ENCODE measurements at places on chromosomes 5 and 9. TPM values are rescaled to one million over a fixed set of nuclear protein-coding genes. Genes with fewer than 3 reads are reported as not detected.

Gene GMCL2
- not detected for total RNA-seq

Gene TPM2
- total RNA-seq, result 2,023 TPM

GRCh38 chr5:107153283-107153682 lies 517.5 kb downstream of the EFNA5 start:
- no peaks in the 10 kb centered on the region for H3K36me3 ChIP-seq
- H3K27me3 ChIP-seq, result no peaks in the 10 kb centered on the region
- peak overlapping the region; percentile 33 for H3K27ac ChIP-seq
- H3K4me1 ChIP-seq, result peaks cover 23% of the 10 kb centered on the region
- DNase-seq, result no peak

DNA sequence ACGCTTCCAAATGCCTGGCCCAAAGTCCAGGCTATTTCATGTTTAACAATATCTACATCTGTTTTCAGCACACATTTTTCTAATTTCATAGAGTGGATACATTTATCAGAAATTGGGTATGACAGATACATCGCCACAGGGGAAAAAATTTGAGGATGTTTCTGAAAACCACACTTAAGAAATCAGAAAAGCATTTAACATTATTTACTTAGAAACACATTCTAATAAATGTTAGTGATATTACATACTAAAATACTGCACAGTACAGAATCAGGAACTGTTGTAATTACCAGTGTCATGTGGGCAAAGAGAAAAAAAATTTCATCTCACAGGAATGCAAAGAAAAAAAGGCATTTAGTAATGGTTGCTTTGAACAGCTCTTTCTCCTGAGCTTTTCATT lies 310.5 kb upstream of the KIF2A start:
- H3K4me1 ChIP-seq, result peaks cover 40% of the 10 kb centered on the region
- DNase-seq, result no peak
- no peaks in the 10 kb centered on the region for H3K27me3 ChIP-seq

DNA sequence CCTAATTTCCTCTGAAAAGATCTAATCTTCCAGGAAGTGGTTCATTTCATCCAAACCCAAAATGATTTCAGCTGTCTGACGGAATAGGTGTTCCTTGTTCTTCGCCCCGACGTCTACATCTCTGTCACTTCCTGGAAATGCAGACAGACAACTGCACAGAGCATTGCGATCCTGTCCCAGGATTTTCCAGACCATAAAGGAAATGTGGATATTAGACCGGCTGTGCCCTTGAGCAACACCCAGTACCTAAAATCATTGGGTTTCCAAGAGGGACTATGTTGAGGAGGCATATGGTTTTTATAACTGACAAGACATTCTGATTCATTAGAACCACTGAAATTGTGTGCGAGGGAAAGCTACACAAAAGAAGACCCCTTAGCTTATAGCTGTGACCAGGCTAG lies 74.2 kb downstream of the MSX2 start:
- no peaks in the 10 kb centered on the region for H3K27me3 ChIP-seq
- DNase-seq, result no peak
- no peak overlapping the region for H3K4me3 ChIP-seq
- H3K4me1 ChIP-seq, result peaks cover 40% of the 10 kb centered on the region
- no peaks in the 10 kb centered on the region for H3K36me3 ChIP-seq
- H3K27ac ChIP-seq, result no peak overlapping the region
